ENCODE measurements at places on chromosomes 5 and 9.

- DNase-seq = no peak
Observed at GRCh38 chr5:81817980-81818379, 67.1 kb upstream of the SSBP2 start.

- DNase-seq = no peak
Observed at GRCh38 chr5:94627191-94627590, 8.7 kb downstream of the SLF1 start.

DNA sequence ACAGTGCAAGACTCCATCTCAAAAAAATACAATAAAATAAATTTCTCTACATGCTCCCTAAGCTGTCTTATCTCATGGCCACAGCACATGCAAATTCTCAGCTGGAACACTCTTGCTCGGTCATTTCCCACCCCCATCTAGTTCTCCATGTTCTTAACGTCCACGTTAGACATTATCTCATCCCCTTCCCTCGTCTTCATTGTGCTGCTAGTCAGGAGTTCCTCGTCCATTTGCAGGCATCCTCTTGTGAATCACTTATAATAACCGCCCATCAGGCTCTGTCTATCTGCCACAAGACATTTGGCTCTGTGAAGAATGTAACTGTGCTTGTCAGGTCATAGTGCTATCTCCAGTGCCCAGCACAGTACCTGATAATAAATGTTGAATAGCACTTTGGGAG lies 32.9 kb upstream of the GOLGA1 start:
- DNase-seq = no peak

DNA sequence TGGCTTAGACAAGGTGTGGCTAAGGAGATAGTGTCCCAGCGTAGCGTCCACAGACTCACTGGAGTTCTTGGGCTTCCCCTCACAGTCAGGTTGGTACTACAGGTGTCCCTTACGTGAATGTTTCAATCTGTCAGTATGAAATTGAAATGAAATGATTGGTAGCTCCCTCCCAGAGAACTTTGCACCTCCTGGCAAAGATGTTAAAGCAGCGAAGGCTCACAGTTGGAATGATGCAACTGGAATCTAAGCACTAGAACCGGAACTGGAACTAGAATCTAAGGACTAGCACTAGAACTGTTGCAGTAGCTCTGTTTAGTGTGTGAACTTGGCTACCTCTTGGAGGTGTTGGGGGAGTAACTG lies 1.1 kb downstream of the SLC31A1 start:
- no peak for DNase-seq

GRCh38 chr9:135332979-135333748 lies 146.4 kb upstream of the PPP1R26 start:
- DNase-seq = no peak

DNA sequence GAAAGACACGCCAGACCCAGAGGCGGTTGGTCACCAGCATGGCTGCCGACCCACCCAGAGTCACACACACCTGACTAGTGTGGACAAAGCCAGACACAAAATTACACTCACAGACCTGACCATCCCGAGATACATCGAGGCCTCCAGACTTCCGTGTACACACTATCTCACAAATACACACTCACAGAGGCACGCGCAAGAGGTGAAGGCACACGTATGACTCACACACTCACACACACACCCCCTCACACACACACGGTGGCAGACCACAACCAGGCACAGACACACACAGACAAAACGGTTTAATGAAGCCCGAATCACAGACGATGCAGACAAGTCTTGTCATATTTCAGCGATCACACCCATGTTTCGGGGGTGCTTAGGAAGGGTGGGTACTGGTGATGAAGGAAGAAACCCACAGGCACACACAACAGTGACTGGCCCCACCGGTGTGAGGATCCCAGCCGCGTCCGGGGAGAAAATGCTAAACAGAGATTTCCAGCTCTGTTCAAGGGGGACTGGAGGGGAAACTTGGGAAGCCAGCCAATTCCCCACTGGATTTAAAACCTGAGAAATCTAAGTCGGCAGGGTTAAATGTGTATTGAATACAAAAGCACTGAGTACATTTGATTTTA lies 51.3 kb downstream of the CRB2 start:
- DNase-seq = no peak

DNA sequence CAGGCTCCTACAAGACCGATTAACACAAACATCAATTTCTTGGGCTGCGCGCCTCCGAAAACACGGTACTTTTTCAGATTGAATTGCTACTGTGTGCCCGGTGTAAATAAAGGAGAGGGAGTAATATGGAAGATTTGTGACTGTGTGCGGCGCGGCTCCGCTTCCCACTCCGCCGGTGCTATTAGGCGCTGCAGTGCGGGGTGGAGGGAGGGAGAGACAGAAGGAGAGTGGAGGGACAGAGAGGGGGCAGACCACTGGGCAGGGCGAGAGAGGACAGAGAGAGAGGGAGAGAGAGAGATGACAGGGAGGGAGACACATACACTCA lies 24.7 kb upstream of the RNU6ATAC start:
- DNase-seq = no peak

- no peak for DNase-seq
Observed at GRCh38 chr9:73090214-73090613, 61.5 kb upstream of the ANXA1 start.

All from stimulated activated CD4-positive, alpha-beta T cell treated with anti-CD3 and anti-CD28 coated beads, Interleukin-4, amount 100 ng/mL, for 48 hours (primary cell).